ENCODE measurements at places on chromosomes 11 and 22.

GRCh38 chr11:17974246-17974645 is 38.6 kb downstream of the SERGEF start:
- no peak for DNase-seq

DNA sequence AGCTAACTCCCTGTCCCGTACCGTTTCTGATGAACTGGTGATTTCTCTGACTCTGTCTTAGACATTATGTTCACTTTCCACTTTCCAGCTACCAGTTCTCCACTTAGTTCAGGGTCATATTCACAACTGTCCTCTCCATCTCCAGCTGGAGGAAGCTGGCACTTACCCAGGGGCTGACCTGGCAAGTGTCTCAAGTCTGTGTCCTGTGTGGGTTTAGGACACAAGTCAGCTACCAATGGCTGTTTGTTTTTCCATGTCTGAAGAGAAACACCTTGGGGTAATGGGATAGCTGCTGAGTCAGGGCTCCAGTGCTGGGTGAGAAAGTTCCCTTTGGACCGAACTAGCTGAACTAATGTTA is 134.4 kb downstream of the CSNK2A3 start:
- no peak for DNase-seq

DNA sequence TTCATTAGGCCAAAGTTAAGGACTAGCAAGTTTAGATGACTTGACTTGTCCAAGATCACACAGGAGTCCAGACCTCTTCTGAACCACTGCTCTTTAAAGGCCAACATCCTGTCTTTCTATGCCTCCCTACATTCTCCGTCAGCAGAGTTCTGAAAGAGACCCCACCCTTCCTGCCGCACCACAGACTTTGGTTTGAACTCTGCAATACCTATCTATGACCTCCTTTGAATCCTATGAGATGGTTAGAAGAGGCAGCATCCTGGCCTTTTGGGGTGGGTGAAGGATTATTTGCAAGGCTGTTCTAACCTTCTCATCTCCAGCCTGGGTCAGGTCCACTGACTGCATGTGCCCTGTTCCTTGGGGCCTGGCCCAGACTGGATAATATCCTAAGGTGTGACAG is 4.3 kb upstream of the RRM1 start:
- DNase-seq: no peak

- DNase-seq: no peak
Measured at GRCh38 chr11:61270354-61271076, 24.6 kb downstream of the VWCE start.

GRCh38 chr11:67698247-67698646 is 23.8 kb upstream of the ALDH3B2 start:
- peak; percentile 61 for DNase-seq

DNA sequence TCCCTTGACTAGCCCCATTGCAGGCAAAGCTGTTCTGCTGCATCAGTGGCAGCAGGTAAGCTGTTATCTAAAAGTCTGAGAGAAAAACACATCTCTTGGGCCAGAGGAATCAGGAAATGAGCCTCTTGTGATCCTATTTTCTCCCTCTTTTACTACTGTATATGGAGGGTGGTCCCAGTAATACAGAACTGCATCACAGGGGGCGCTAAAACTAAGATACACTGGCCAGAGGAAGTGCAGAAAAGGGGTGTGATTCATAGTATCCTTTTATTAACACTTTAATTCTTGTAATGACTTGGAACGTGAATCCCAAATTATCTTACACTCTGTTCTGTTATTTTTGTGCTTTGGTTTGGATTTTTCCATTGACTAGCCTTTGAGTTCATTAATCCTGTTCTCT is 8.8 kb upstream of the MED17 start:
- DNase-seq: peak; percentile 85

DNA sequence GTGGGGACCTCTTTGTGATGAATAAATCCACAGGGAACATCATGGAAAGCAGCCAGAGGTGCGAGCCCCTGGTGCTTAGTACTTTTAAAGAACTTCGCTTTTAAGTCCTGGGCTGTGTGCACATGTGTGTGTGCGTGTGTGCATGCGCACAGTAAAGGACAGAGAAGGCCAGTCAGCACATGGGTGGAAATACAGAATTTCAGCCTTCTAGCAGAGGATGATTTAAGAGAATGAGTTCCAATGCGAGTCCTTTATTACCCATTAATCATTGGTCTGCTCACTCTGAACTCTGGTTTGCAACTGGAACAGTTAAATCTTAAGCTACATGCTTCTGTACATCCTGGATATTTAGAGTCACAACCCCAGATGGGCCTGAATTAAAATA is 18.9 kb downstream of the TEAD1 start:
- DNase-seq: peak; percentile 42

GRCh38 chr11:127622686-127623085 is 622.1 kb upstream of the KIRREL3 start:
- no peak for DNase-seq

GRCh38 chr11:113243696-113244095 is 70.7 kb upstream of the TTC12 start:
- no peak for DNase-seq

DNA sequence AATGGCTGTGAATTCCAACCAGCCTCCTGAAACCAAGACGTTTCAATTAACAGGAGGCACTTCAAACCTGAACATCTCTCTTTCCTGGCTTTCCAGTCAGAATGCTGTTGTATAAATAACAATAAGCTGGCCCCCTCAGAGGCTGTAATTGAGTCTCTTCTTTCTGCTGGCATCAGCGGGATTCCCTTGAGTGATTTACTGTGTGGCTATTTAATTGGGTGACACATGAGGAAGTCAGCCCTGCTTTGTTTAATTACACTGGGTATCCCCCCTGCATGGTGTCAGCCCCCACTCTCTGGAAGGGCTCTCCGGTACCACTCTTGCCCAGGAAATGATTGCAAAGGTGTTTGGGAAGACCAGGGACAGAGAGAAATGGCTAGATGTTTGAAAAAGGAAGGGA is 101.6 kb downstream of the NTM start:
- DNase-seq: no peak

GRCh38 chr11:99268886-99269285 is 248.1 kb downstream of the CNTN5 start:
- no peak for DNase-seq

GRCh38 chr11:30143098-30143705 is 87.6 kb upstream of the FSHB start:
- peak; percentile 54 for DNase-seq

DNA sequence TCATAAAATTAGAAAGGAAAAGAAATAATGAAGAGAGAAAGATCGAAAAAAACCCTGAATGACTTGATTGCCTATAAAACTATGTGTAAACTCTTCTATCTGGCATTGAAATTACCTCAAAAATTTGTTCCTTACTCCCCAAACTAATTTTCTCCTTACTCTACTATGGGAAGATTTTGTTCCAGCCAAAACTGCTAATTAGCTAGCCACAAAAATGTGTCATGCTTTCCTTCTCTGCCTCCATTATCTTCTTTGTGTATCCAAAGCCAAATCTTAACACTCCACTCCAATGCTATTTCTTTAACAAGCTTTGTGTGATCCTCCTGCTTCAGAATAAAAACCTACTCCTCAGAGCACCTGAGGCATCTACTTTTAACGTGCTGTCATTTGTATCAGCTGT is 831.2 kb downstream of the METTL15 start:
- no peak for DNase-seq

GRCh38 chr11:117837070-117837776 is 12.7 kb upstream of the FXYD2 start:
- DNase-seq: peak; percentile 47

GRCh38 chr11:10770626-10771254 is 19.7 kb downstream of the CTR9 start:
- DNase-seq: peak; percentile 86

- DNase-seq: no peak
Measured at GRCh38 chr11:106540001-106540400, 462.5 kb downstream of the AASDHPPT start.

- DNase-seq: no peak
Measured at GRCh38 chr11:86952221-86952875, 2.8 kb downstream of the FZD4 start.

DNA sequence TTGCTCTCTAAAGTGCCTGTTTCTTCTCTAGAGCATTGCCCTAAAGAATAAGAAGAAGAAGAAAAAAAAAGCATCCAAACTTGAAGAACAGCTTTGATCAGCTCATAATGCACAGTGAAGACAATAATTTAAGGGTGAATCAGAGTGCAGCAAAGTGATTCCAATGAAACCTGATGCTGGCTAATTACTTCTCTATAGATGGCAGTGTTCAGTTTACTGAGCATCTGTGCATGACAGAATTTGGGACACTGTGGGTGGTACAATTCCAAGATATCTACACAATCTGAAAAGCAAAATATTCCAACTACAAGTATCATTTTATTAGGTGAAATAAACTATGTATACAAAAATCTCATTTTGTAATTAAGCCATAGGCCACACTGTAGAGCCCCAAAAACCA is 450.5 kb upstream of the CCDC90B start:
- no peak for DNase-seq

DNA sequence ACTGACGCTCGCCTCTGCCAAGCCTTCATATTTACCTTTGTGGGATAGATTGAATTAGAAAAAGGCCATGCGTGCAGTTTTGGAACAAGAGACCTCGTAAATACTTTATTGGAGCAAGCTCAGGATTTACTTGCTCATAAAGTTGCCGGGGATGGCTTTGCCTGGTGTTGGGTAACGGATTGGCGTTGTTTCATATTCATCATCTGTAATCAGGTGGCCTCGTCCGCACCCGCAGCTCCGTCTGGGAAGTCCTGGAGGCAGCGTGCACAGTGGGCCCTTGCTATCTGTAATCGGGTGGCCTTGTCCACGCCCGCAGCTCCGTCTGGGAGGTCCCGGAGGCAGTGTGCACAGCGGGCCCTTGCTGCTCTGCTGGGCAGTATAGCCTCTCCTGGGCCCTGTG is 1209.3 kb downstream of the BRD1 start:
- no peak for DNase-seq

GRCh38 chr11:77515483-77515882 is 41.6 kb upstream of the PAK1 start:
- DNase-seq: no peak

- DNase-seq: peak; percentile 77
Measured at GRCh38 chr11:90476442-90477007, 253.7 kb upstream of the CHORDC1 start.

DNA sequence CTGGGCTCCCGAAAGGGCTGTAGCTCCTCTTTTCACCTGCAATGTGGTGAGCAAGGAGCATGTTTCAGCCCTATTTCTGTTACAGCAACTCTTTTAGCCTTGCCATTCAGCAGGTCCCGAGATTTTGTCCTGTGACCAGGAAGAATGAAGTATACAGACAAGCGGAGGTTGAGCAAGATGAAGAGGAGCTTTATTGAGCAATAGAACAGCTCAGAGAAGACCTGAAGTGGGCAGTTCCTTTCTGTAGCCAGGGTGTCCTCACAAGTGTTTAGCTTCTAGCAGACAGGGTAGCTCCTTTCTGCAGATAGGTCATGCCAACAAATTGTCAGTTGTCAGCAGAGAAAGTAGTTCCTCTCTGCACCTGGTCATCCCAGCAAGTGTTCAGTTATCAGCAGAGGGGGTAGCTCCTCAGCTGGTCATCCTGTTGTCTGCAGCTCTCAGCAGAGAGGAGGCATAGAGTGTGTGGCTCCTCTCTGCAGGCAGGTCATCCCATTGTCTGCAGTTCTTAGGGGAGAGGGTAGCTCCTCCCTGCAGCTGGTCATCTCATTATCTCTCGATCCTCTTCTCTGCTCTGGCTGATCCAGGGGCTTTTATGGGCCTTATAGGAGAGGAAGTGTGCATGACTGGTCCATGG is 5.4 kb upstream of the OR56A4 start:
- DNase-seq: no peak

GRCh38 chr11:19432370-19433061 is 191.8 kb upstream of the E2F8 start:
- peak; percentile 61 for DNase-seq

DNA sequence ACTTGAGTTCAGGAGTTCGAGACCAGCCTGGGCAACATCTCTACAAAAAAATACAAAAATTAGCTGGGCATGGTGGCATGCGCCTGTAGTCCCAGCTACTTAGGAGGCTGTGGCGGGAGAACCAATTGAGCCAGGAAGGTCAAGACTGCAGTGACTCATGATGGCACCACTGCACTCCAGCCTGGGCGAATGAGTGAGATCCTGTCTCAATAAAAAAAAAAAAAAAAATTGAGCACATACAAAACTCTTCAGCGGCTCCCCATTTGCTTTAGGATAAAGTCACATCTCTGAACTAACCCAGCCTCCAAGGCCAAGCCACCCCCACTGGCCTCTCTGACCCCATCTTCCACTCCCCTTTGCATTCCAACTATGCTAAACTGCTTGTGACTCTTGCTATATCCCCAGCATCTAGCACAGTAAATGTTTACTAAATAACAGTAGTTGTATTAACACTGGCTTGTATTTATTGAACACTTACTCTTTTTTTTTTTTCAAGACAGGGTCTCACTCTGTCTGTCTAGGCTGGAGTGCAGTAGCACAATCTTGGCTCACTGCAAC is 28.9 kb downstream of the CREB3L1 start:
- no peak for DNase-seq

DNA sequence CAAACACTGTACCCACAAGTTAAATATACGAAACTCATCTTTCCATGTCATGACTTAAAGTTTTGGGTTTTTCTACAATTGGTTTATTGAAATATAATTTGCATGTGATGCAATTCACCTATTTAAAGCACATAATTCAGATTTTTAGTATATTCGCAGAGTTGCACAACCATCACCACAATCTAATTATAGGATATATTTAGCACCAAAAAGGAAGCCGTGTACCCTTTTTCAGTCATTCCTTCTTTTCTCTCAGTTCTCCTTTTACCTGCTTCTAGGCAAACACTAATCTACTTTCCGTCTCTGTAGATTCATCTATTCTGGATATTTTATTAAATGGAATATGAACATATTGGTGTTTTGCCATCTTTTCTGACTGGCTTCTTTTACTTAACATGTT is 1458.1 kb upstream of the TENM4 start:
- no peak for DNase-seq

GRCh38 chr11:62823677-62824076 is 8.2 kb downstream of the STX5 start:
- no peak for DNase-seq

GRCh38 chr11:65224930-65225278 is 36.9 kb upstream of the POLA2 start:
- DNase-seq: peak; percentile 89

GRCh38 chr22:24421428-24421931 is 5.9 kb upstream of the ADORA2A start:
- peak; percentile 95 for DNase-seq

GRCh38 chr11:79258576-79258975 is 182.3 kb downstream of the TENM4 start:
- DNase-seq: no peak

DNA sequence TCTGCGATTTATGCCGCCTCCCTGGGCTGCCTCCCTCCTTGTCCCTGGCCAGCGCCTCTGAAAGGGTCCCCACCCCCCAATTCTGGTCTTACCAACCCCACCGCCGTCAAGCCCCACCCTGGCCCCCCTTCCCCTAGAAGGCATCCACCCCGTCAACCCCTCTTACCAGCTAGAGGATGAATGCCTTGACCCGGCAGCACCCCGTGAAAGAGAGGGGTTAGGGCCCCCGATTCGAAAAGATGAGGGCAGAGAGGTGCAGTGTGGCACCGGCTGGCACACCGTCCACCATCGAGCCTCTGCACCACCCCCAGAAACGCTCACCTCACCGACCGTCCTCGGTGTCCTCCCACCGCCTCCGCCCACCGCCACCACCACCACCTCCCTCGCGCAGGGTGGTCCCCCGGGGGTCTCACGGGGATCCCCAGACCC is 559 bp downstream of the ELFN2 start:
- no peak for DNase-seq

All from endodermal cell (in vitro differentiated cells).